ENCODE measurements at places on chromosomes 12 and 14.

GRCh38 chr14:100131181-100131580 is 28.3 kb downstream of the DEGS2 start:
- no peak for DNase-seq

- DNase-seq, result peak; percentile 68
Observed at GRCh38 chr12:103840876-103841689, at the start of gene NT5DC3. Gene NT5DC3 (minus strand): TSS chr12:103841234. CDS start chr12:103841156, 78 bp downstream.

DNA sequence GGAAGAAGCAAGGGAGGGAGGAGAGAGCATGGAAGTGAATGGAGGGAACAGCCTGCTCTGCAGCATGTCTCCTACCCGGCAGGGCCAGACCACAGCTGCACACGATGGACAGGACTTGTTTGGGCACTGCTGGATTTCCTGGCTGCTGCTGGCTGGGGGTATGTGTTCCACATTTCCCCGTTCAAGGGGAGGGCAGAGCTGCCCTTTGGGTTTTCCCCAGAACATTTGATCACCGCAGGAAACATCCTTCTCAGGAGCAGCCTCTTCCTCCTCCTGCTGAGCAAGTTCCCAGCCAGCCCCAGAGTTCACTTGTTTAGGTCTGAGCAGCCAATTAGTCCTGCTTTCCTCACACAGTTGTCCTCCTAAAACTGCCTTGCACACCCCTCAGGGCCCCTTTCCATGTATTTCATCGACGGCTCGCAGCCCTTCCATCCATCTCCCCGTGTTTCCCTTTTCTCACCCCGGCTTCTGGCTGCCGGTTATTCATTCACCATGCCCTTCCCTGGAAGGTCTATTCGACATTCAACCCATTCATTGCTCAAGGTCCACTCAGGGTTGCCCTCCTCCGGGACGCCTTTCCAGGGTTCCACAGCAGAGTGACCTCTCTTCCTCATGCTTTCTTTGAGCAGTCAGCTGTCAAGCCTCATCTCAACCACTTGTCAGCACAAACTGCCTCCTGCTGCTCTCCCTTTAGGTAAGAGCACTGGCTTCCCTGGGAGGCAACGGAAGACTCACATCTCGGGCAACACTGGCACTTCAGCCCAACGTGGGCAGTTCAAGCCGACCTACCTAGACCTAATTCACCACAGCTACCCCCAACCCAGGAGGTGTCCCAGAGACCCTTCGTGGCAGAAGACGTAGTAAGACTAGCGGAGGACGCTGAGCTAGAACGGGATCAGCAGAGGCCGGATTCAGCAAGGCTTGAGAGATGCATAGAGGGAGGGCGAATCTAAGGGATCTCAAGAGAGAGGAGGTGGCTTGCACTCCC is 20.1 kb upstream of the ANO2 start:
- no peak for DNase-seq

DNA sequence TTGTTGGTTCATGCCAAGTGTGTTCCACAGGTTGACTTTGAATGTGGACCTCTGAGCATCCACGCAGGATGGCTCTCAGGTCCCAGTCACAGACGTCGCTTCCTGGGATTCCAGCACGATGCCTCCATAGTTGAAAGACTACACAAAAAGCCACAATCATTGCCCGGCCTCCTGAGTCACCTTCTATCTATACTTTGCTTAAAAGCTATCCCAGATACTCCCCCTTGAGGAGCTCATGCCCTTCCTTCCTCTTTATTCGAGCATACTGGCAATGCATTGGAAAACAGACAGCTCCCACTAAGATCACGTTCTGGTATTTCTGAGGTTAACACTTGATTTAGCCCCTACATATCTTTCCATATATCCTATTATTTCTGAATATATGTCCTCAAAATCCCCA is 40.1 kb downstream of the ZNF664 start:
- no peak for DNase-seq

- DNase-seq, result no peak
Observed at GRCh38 chr14:21001218-21001617, 2.1 kb downstream of the SLC39A2 start.

DNA sequence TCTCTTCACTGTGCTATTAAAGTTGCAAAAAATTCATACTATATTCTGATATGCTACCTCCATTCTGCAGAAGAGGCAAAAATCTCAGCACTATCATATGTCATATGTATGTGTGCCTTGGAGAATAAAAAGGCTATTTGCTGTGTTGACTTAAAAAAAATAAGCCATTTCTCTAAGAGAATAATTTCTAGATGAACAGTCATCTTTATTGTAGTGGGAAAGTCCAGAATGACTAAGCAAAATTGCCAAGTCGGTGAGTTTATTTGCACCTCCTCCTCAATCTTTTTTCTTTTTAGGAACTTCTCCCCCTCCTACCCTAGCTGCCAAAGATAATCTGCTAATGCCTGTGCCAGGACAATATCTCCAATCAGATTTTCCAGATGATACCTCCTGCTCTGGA is 353.8 kb upstream of the FAR2 start:
- no peak for DNase-seq

GRCh38 chr14:56555921-56556570 is 23.6 kb upstream of the TMEM260 start:
- DNase-seq, result no peak

- peak; percentile 76 for DNase-seq
Observed at GRCh38 chr14:50061664-50062437, 54.5 kb downstream of the VCPKMT start.

DNA sequence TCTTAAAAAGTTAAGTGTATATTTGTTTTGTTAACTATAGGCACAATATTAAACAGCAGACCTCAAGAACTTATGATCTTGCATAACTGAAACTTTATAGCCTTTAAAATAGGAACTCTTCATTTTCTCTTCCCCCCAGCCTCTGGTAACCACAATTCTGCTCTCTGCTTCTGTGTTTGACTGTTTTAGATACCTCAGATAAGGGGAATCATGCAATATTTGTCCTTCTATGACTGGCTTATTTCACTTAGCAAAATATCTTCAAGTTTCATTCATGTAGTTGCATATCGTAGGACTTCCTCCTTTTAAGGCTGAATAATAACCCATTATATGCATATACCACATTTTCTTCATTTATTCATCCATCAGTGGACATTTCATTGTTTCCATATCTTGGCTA is 131.3 kb downstream of the PTPRO start:
- DNase-seq, result no peak

- no peak for DNase-seq
Observed at GRCh38 chr14:105939810-105940508, 413.6 kb downstream of the TMEM121 start.

- DNase-seq, result no peak
Observed at GRCh38 chr12:126385785-126386184, 1320.5 kb downstream of the AACS start.

All from T-cell (primary cell).